ENCODE measurements at places on chromosomes 6 and 20.

DNA sequence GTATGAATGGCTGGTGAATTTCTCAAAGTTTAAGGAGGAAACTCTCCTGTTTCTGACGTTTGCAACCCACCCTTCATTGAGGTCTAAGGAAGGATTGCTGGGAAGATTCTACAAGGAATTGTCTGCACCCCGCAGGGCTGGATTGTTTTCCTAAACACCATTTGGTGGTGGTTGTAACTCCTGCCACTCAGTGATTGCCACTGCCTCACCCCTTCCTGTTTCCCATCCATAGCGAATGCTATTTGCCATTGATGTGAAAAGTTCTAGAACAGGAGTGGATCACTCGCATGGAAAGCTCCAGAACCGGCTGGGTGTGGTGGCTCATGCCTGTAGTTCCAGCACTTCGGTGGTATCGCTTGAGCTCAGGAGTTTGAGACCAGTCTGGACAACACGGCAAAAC, 8.7 kb upstream of the DSP start:
- no peak for DNase-seq

GRCh38 chr6:15232836-15233510, 12.9 kb upstream of the JARID2 start:
- DNase-seq = no peak

GRCh38 chr20:2800521-2801285, at the start of gene CPXM1:
CPXM1 (minus strand) TSS chr20:2800627; CDS start chr20:2800572, 55 bp downstream.
- no peak for DNase-seq

- DNase-seq = no peak
Measured at GRCh38 chr6:105745464-105746129, 340.5 kb upstream of the PRDM1 start.

- no peak for DNase-seq
Measured at GRCh38 chr6:24078200-24078599, 47.8 kb upstream of the NRSN1 start.

- no peak for DNase-seq
Measured at GRCh38 chr6:61809004-61809595, 476.9 kb downstream of the KHDRBS2 start.

DNA sequence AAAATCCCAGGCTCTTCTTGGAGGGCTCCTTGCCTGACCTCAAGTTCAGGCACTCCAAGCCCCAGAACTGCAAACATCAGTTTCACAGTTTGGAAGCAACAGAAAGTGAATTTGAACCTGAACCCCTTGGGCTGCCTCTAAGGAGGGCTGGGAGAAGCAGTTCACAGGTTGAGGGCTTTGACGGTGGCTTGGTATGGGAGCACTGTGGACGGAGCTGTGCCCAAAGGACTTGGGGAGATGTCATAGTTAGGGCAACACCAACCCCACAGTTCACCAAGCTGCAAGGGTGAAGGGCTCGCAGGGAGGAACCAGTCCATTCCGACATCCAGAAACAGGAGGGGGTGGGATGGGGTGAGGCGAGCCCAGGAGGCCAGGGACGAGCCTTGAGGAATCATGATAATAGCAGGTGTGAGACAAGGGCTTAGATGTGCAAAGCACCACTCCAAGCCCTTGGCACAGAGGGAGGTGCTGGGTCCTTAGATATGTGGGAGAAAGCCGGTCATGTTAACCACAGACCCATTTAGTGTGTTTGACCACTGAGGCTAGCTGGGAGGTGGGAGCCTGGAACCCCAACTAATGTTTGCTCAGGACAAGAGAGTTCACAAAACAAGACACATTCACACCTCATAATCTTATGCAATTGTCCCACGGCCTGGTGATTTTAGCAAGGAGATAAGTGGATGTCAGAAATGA, 4.3 kb downstream of the CEBPB start:
- no peak for DNase-seq

DNA sequence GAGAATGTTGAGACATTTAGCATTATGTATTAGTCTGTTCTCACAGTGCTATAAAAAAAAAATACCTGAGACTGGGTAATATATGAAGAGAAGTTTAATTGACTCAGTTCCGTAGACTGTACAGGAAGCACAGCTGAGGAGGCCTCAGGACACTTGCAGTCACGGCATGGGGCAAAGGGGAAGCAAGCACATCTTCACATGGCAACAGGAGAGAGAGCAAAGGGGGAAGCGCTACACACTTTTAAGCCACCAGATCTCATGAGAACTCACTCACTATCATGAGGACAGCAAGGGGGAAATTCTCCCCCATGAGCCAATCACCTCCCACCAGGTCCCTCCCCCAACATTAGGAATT, 26.8 kb upstream of the TFAP2A start:
- no peak for DNase-seq

GRCh38 chr6:116392132-116393013, 21.6 kb downstream of the DSE start:
- DNase-seq = no peak

DNA sequence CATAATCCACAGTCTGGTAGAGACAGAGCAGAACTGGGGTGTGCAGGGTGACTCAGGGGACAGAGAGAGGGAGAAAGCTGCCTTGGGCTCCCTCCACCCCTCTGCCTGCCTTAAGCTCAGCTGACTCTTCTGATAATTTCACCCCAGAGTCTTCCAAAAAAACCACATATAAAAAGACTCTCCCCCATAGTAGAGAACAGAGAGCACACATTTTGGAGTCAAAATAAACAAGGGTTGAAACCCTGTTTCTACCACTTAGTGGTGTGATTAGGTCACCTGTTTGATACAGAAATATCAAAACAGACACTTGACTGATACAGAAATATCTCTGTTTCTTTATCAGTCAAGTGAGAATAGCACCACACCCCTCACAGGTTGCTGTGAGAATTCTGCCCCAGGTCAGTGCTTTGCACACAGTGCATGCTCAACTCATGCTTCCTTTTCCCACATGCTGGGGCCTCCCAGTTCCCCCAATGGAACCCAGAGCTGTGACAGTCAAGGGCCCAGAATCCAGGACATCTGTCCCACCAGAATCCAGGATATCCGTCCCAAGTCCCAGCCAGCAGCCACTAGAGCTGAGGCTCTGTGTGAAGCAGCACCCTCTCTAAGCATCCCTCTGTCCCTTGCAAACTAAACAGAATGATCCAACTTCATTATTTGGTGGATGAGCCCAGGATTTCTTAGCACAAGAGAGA, 1.2 kb downstream of the TREML2 start:
- DNase-seq = no peak

DNA sequence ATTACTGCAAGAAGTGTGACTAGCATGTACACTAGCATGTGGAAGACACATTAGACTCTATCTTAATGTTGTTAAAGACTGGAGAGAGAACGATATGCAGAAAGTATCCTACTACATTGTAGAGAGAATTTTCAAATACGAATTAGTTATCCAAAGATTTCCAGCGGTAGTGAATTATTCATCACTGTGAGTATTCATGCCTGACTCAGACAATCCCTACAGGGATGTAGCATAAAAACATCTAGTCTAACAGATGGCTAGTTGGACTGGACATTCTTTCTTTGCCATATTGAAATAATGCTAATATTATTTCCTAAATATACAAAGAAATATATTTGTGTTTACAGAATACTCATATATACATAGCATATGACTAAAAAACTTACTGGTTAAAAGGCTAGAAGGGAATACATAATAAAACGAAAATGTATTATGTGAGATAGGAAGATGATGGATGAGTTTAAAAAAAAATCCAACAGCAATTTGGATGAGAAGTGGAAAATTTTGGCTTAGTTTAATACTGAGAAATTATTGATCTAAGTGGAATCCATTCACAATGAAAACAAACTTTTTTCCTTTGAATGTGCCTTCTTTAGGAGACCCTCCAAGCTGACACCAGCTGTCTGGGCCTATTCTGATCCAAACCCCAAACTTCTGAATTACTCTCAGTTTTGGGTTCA, 580.7 kb downstream of the RFPL4B start:
- no peak for DNase-seq

DNA sequence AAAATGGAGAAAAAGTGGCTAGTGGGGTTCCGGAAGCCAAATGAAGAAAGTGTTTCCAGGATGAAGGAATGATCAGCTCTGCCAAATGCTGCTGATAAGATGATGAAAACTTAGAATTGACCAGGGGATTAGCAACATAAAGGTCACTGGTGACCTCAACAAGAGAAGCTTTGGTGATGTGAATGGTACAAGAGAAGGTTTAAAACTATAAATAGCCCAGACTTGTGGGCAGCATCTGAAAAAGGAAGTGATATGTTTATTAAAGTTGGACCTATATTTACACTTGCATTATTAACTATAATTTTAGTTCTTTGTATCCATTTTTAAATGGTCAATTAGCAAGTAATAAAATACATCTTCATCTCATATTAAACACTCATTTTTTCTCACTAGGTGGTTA, 45.1 kb downstream of the CGA start:
- DNase-seq = no peak

- no peak for DNase-seq
Measured at GRCh38 chr6:85015396-85015990, 251.1 kb upstream of the TBX18 start.

GRCh38 chr6:100768816-100769351, 112.2 kb downstream of the ASCC3 start:
- no peak for DNase-seq

DNA sequence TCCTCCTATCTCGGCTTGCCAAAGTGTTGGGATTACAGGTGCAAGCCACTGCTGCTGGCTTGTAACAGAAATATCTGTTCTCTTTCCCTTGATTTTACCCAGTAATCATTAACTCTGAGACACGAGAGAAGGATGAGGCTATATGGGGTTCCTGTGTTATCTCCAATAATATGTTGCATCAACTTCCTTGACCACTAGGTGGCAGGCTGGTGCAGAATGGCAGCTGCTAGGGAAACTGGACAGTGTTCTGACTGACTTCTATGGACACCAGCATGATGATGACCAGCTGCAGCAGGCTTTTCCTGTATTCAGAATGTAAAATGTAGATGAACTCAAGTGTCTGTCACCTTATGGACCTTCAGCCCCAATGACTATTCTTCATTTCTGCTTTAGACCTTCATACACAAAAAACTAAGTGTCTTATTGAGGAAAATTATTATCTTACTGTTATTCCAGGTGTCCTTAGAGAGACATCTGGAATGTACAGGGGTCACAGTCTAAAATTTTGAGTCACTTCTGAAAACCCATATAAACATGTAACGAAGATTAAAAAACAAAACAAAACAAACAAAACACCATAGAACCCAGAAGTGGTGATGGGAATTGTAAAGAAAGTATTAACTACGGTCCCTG, 20.4 kb upstream of the CD109 start:
- peak; percentile 70 for DNase-seq

DNA sequence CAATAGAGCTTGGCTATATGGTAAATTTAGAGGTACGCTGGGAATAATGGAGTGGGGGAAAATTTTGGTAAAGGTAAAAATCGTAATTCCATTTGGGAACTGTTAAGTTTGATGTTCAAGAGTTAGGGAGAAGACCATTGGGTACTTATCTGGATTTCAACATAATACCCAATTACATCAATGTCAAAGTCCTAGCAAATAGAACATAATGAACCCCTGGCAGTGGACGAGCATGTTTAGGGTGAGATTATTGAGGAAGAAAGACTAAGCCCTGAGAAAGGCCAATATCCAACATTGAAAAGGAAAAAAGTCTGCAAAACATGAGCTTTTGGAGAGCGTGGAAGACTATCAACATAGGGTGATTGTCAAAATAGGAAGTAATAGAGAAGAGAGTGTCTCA, 106.6 kb downstream of the TSHZ2 start:
- no peak for DNase-seq

DNA sequence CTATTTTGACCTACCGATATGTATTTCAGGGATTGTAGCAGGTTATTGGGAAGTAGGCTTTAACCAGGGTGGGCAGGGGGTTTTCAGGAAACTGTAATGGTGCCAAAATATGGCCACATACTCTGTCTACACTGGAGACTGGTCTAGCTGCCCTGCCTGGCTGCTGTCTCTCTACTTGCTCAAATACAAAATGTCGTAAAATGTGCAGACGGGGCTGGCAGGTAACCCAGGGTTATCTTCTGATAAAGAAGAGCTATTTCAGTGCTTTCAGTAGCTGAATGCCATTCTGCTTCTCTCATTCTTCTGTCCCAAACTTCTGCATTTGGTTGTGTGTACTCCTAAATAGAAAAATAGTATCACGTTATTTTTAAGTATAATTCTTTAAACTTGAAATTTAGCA, 616.2 kb downstream of the EPM2A start:
- no peak for DNase-seq

- no peak for DNase-seq
Measured at GRCh38 chr6:112307707-112308106, 39.4 kb upstream of the RFPL4B start.

- no peak for DNase-seq
Measured at GRCh38 chr6:121876721-121877120, 441.3 kb downstream of the GJA1 start.

DNA sequence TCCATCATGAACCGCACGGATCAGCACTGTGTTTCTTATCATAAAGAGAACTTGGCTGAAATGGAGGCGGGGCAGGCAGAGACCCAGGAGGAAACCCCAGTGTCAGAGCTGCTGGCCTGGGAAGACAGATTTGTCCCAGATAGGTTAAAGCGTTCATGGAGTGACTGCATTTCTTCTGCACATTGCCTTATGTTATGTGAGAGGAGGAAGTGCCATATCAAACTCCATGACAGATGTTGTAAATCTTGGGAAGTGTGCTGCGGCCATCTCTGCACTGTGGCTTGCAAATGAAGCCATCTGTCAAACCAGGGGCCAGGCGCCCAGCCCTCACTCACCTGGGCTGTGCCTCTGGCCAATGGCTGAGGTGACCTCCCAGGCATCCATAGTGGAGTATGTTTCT, 163.0 kb downstream of the SLC24A3 start:
- no peak for DNase-seq

DNA sequence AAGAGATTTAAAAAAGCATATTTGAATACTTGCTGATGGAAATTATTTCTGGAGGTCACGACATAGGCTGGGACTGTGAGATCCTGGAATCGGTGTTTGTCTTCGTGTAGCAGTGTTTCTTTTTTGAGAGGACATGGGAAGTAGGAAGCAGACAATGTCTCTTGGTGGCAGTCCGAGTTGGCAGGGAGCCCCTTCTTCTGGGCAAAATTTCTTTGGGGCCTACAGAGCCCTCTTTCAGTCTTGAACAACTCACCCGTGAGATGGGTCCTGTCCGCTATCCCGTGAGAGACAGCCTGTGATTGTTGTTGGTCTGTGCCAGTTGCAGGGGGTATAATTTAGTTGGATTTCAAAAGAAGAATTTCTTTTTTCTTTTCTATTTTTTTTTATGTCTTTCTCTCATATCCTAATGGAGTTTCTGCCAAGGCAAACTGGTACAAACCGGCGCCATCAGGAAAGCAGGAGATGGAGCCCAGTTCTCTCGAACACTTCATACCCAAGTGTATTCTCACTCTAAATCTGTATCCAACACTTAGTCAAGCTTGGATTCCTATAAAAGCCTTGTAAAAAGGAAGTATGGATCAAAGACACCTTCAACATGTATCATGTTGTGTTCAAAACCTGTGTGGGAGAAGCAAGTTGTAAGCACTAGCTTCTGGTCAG, 785.1 kb downstream of the MAFB start:
- DNase-seq = no peak

- no peak for DNase-seq
Measured at GRCh38 chr6:90230548-90231215, 66.0 kb downstream of the BACH2 start.

DNA sequence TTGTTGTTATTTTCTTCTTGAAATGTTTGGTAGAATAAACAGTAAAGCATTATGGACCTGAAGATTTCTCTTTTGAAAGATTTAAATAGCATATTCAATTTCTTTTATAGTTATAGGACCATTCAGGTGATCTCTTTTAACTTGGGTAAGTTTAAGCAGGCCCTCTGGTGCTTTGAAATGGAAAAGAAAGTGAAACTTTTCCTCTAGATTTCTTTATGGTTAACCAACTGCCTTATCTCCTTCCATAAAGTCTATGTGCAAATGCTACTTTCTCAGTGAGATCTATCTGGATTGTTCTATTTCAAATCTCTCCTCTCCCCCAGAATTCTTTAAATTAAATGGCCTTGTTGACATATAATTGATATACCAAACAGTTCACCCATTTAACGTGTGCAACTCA, 54.0 kb downstream of the PHACTR2 start:
- no peak for DNase-seq
